CD4-positive, CD25-positive, alpha-beta regulatory T cell (primary cell): ENCODE measurements at places on chromosomes 2 and 18. TPM values are rescaled to one million over a fixed set of nuclear protein-coding genes. Genes with fewer than 3 reads are reported as not detected.

GPR35 gene
- polyA plus RNA-seq = 0.56 TPM

CFAP65 gene
- polyA plus RNA-seq = not detected

GPR39 gene
- polyA plus RNA-seq = not detected

DNA sequence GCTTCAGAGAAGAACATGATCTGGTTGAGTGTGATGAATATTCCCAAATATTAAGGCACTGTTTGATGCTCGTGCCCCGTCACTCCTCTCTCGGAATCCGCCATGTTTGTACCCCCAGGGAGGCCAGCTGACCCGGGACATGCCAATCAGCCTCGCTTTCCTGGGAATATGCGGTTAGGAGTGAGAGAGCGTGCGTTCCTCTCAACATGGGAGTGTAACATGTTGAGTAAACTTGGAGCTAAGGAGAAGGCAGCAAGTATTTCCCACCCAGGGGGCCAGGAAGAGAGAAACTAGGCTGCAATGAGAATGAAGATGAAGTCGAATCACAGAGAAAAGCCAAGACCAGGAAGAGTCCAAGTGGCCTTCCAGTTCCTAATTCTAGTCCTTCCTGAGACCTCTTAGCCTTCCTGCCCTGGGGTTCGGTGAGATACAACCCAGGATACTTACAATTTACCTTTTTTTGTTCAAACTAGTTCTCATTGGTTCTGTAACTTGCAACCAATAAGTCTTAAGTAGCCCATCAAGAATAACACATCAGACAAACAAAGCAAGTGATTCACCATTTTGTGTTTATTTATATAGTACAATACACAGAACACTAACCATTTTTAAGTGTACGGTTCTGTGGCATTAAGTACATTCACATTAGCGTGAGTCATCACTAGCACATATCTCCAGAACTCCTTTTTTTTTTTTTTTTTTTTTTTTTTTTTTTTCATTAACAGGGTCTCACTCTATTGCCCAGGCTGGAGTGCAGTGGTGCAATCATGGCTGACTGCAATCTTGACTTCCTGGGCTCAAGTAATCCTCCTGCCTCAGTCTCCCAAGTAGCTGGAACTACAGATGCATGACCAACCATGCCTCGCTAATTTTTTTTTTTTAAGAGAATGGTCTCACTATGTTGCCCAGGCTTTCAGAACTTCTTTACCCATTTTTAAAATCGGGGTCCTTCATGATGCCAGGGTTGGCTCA, 36.4 kb upstream of the SLC1A4 start:
- H3K27ac ChIP-seq = no peak overlapping the region
- DNase-seq = no peak
- H3K27me3 ChIP-seq = no peaks in the 10 kb centered on the region

GRCh38 chr2:9964334-9964980, 13.0 kb downstream of the GRHL1 start:
- peak overlapping the region; percentile 2 for H3K4me3 ChIP-seq
- no peaks in the 10 kb centered on the region for H3K36me3 ChIP-seq

- H3K36me3 ChIP-seq = no peaks in the 10 kb centered on the region
- no peaks in the 10 kb centered on the region for H3K27me3 ChIP-seq
- no peak overlapping the region for H3K4me3 ChIP-seq
- no peaks in the 10 kb centered on the region for H3K4me1 ChIP-seq
These were observed 167.1 kb upstream of the FOSL2 start for GRCh38 chr2:28225473-28226080.

DNA sequence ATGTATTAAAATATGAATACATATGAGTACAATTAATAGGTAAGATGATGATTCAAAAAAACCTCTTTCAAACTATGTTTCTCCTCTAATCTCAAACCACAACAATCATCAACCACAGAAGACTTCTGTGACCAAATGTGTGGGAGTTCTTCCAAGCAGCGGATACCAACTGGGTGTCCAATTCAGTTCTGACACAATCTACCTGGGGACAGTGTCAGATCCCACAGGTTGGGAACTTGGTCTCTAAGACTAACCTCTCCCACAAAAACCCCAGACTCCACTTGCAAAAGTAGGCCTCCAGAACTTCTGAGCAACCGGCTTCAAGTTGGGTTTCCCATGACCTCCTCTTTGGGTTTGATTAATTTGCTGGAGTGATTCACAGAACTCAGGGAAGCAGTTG, 26.9 kb downstream of the FASTKD1 start:
- no peaks in the 10 kb centered on the region for H3K4me1 ChIP-seq
- H3K27ac ChIP-seq = no peak overlapping the region
- H3K4me3 ChIP-seq = no peak overlapping the region
- H3K36me3 ChIP-seq = peaks cover 8% of the 10 kb centered on the region
- H3K27me3 ChIP-seq = no peaks in the 10 kb centered on the region
- no peak for DNase-seq

GRCh38 chr2:40016151-40016885, 237.3 kb upstream of the THUMPD2 start:
- no peaks in the 10 kb centered on the region for H3K27me3 ChIP-seq
- DNase-seq = no peak
- H3K4me3 ChIP-seq = no peak overlapping the region
- H3K27ac ChIP-seq = no peak overlapping the region
- no peaks in the 10 kb centered on the region for H3K36me3 ChIP-seq
- H3K4me1 ChIP-seq = no peaks in the 10 kb centered on the region
